Esophagus squamous epithelium (tissue), 5 donors: ENCODE measurements at places on chromosomes 7 and 10.

DNA sequence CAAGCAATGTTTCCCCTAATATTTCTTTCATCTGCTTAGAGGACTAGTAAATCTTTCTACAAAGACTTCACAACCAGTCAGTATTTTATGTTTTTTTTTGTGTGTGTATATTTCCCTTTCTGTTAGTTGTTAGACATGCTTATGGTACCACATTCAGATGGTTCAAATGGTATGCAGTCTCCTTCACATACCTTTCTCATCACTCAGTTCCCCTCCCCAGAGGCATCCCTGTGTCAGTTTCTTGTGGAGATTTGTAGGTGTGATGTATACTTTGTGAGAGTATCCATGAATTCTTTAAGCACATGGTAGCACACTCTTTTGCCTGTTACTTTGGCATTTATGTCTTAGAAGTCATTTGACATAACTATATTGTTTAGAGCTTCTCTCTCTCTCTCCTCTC, 4.4 kb downstream of the ZNF485 start:
- no peak for DNase-seq

GRCh38 chr10:113895018-113895417, 40.6 kb downstream of the NHLRC2 start:
- no peak for DNase-seq

GRCh38 chr10:7410301-7410861, 453 bp downstream of the SFMBT2 start:
- no peak for DNase-seq

DNA sequence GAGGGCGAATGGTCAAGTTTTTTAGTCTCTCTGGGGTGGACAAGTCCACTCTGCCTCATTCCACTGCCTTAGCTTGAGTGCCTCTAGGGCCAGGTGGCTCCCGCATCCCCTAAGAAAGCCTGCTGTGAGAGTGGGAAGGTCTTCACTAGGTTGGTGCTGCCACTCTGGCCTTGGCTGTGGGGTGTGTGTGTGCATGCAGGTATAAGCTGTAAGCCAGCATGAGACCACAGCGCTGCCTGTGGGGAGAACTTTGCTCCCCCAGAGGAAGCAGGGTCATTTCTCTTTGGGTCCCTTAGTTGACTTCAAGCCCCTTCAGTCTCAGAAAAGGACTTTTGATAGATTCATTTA, 25.5 kb upstream of the PCBD1 start:
- no peak for DNase-seq

- DNase-seq, result no peak
Observed at GRCh38 chr7:158407581-158408317, 179.9 kb downstream of the PTPRN2 start.

DNA sequence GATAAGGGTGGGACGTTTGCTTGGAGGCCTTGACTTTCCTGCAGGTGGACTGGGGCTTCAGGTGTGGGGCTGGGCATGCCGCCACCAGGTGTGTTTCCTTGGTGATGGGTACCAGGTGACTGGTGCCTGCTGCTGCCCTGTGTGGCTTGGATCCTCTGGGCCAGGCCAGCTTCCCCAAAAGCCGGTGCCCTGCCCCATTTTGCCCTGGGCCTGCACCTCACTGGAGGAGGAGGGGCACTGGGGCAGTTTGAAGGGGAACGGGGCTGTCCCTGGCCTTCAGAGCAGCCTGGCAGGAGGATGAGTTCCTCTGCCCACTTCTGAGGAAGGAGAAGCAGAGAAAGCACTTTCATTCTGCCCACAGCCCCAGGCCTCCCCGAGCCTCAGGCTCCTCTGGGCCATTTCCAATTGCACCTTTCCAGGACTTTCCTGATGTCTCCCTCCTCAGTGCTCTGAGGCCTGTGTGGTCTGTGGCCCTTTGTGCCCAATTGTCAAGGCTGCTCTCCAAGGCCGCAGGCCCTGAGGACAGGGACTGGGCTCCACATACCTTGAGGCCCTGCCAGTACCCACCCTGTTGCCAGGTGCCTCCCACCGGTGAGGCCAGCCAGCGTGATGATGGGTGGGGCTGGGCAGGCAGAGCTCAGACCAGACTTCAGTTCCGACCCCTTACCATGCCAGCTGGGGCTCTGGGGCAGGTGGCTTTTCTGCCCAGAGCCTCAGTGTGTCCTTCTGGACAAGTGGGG, 25.3 kb upstream of the SMARCD3 start:
- no peak for DNase-seq

GRCh38 chr10:129541748-129542487, 74.9 kb downstream of the MGMT start:
- no peak for DNase-seq

- DNase-seq, result no peak
Observed at GRCh38 chr10:132455986-132456847, 59.2 kb downstream of the PWWP2B start.

- DNase-seq, result no peak
Observed at GRCh38 chr7:74126220-74126880, 42.7 kb downstream of the LIMK1 start.

DNA sequence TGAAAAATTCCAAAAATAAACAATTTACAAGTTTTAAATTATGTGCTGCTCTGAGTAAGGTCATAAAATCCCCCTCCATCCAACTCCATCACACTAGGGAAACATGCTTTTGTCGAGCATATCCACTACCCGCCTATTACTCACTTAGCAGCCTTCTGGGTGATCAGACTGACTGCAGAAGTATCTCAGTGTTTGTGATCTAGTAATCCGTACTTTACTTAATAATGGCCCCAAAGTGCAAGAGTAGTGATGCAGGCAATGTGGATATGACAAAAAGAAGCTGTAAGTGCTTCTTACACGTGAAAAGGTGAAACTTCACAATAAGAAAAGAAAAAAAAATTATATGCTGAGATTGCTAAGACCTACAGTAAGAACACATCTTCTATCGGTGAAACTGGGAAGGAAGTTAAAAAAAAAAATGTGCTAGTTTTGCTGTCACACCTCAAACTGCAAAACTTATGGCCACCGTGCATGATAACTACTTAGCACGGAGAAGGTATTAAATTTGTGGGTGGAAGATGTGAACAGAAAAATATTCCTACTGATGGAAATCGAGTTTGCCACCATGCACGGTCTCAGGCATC, 43.2 kb downstream of the SEMA3C start:
- DNase-seq, result no peak

- DNase-seq, result no peak
Observed at GRCh38 chr10:31296754-31297153, 22.3 kb upstream of the ZEB1 start.

DNA sequence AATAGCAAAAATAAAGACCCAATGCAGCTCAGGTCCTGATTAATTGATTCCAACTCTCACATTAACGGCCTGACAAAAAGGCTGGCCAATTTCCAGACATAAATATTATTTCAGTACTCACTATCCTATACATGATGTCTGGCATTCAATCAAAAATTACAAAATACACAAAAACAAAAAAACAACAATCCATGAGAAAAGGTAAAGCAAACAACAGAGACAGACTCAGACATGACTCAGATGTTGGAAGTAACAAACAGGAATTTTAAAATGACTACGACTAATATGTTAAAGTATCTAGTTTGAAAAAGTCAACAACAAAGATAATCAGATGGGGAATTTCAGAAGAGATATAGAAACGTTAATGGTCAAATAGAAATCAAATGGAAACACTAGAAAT, 152.8 kb downstream of the AMPH start:
- no peak for DNase-seq

DNA sequence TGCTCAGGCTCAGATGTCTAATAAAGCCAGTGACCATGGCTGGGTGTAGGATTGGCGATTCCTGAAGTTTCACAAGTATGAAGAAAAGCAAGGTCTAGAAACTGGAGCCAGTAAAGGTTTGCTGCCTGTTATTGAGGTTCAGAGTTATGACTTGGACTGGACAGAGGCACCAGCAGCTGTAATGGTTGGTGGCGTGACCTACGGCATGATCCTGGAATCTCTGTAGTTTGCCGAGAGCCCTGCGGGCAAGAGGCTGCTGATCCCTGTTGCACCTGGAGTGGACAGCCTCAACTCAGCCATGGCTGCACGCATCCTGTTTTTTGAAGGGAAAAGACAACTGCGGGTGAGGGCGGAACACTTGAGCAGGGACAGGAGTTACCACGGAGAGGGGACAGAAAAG, 22.4 kb upstream of the SNX13 start:
- no peak for DNase-seq

GRCh38 chr10:133067149-133068105, 20.3 kb upstream of the ADGRA1 start:
- no peak for DNase-seq

GRCh38 chr10:110358869-110359629, 54.3 kb upstream of the SMNDC1 start:
- DNase-seq, result no peak

DNA sequence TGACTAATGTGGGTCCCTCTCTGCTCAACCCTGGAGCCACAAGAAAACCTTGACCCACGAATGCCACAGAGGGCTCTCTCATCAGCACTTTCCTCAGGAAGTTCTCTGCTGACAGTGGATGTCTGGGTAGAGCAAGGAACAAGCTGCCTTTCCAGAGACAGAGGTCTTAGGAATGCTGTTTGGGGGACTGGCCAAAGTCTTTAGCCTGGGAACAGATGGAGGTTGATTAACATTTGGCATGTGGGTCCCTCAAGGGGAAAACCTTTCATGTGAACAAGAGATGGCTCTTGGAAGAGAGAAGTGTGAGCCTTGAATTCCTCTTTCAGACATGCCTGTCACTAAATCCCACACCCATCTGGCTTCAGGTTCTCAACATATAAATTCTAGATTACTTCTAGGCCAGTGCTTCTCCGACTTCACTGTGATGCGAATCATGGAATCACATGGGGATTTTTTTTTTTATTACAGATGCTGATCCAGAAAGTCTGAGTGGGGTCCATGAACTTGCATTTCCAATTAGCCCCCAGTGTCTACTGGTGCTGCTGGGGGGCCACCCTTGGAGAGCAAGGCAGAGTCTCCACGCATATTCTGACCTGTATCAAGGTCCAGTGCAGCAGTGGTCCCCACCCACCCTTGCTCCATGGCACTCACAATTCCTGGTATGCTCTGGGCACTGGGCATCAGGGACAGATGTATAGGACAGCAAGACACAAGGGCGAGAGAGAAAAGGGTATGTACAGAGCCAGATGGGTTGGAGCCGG, 360.4 kb downstream of the CXCL12 start:
- no peak for DNase-seq

- DNase-seq, result no peak
Observed at GRCh38 chr10:16795410-16796073, 21.7 kb downstream of the RSU1 start.

- no peak for DNase-seq
Observed at GRCh38 chr7:116165717-116166116, 44.6 kb upstream of the TES start.

GRCh38 chr7:12564996-12565764, 5.3 kb upstream of the SCIN start:
- no peak for DNase-seq

DNA sequence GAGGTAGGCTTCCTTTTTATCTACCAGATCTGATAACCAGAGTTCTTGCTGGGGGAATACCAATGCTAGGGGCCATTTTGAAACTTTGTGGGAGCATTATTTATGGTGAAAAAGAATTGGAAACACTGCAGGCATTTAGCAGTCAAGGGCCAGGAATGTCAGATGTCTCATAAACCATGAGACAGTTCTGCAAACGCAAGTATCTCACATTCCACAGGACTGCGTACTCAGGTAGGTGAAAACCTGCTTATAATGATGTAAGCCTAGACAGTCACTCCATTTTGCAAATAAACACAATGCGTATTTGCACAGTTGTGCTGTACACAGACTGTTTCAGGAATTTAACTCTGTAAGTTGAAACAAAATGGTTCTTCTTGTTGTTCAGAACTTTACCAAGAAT, 33.9 kb downstream of the ECHDC3 start:
- DNase-seq, result no peak

DNA sequence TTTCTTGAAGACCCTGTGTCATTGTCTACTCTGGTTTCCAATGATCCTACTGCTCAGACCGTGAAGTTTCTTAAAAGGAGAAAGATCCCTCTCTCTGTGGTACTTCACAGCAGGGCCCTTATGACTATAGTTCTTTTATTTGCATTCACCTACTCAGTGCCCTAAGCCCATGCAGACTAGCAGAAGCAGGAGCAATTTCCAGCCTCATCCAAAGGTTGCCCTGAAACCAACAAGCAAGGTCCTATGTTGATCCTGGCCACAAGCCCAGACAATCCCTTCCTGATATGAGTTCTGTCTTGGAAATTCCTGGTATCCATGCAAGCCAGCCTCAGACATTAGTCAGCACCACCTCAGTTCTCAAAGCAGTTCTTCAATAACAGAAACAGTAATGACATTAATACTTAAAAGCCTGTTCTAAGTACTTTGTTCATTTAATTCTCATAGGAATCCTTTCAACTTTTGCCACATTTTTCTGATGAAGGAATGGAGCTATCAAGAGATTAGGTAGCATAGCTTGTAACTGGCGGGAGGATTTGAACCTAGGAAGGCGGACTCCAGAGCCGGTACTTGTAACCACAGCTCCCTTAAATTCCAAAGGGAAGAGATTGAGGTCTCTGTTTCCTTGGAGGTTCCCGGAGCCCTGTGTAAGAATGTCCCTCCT, 58.1 kb upstream of the ST8SIA6 start:
- DNase-seq, result no peak

DNA sequence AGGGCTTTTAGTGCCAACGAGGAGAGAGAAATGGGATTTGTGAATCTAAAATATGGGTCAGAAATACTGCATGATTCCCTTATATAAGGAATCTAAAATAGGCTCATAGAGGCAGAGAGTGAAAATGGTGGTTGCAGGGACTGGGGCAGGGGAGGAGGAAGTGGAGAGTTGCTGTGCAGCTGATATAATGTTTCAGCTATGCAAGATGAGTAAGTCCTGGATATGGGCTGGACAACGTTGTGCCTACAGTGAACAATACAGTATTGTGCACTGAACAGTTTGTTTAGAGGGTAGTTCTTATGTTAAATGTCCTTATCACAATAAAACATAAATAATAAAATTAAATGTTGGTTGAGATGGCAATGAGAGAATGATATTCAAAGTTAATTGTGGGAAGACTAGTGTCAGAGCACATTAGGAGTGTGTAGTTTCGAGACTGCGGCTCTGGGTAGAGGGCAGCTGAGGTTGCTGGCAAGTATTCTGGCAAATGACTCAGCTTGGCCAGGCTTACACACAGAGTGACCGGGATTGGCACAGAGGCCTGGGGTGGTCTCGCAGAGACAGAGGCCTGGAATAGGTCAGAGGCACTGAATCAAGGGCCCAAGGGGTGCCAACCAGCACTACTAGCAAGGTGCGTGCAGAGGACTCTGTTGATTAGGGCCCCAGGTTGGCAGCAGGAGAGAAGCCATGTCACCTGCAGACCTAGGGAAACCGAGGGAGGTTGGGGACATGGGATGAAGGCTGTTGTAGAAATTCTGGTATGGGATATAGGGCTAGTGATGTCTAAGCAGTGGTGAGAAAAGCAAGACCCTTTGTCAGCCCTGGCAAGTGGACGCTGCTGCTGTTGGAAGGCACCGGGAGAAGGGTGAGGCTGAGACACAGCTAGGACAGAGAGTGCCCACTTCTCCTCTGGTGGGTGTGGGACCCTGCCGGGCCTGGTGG, 2.8 kb upstream of the DEPP1 start:
- DNase-seq, result no peak

- no peak for DNase-seq
Observed at GRCh38 chr7:41003977-41004376, 698.9 kb downstream of the INHBA start.
